GM13976 (cell line): ENCODE measurements at places on chromosomes 5 and 9.

GRCh38 chr5:139262742-139263445 lies 30.6 kb upstream of the MATR3 start:
- peak; percentile 78 for DNase-seq

- no peak for DNase-seq
Observed at GRCh38 chr5:175133185-175133584, 310.8 kb downstream of the DRD1 start.

- no peak for DNase-seq
Observed at GRCh38 chr5:88732181-88732633, 150.8 kb downstream of the MEF2C start.

DNA sequence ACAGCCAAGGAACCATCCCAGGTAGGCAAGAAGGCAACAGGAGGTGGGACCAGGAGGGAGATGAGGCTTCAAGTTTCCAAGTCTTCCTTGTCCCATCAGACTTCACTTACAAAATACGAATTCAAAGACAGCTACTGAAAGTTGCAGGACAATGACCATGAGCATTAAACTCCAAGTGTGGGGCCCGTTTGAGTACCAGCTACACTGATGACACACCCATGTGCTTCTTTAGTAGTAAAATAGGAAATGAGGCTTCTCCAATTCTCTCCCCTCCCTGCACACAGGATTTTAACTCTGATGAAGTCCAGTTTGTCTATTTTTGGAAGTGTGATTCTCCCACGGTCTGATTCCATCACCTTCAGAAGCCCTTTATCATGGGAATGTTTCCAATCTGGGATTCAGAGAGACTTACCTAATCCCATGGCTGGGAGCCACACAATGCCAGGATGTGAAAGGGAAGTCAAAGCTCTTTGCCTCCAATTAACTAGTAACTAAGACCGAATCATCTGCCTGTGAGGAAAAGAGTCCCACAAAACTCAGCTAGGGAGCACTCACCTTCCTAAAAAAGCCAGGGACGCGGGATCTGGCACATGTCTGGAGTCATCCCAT lies 222.8 kb upstream of the MSX2 start:
- no peak for DNase-seq

DNA sequence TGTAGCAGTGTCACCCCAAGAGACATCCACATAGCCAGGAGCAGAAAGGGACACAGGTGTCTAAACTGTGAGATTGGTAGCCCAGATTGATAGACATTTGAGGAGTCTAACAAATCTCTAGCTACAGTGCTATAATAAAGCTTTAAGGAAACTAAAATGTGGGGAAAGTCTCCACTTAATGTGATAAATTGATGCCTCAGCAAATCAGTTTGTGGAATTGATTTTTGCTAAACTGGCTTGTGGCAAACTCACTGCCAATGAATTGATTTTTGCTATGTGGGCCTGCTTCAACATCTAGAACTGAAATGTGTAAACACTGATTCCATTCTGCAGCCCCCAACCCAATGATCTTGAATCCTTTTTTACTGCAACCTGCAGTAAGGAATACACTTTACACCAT lies 16.8 kb upstream of the MAP3K1 start:
- DNase-seq, result no peak

DNA sequence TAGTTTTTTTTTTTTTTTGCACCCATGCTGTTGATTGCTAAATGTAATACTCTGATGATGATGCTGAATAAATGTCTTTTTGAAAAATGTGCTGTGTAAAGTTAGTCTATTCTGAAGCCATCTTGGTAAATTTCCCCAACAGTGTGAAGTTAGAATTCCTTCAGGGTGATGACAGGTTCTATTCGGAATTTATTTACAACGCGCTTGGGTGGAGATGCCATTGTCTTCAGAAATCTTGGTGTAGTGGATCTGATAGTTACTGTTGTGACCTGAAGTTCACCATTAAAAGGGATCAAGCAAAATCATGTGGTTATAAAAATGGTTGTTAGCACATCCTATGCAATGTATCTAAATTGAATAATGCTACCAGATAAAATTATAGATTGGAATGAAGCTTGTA lies 36.3 kb upstream of the DMRT1 start:
- no peak for DNase-seq

GRCh38 chr9:91914404-91914803 lies 35.6 kb downstream of the ROR2 start:
- no peak for DNase-seq

DNA sequence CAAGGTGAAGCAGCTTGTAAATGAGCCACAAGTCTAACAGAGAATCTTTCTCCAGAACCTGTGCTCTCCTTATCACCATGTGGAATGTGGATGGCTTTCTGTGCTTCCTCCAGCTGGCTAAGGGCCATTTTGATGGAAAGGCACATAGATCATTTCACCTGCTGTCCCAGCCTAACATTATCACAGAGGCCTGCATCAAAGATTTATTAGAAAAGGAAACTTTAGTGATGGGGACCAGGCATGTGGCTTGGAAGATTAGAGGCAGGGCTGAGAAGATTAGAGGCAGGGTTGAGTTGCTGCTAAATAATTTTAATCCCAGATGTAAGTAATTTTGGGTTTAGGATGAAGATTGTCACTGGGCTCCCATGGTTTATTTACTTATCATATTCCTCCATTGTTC lies 6.3 kb downstream of the SPEF2 start:
- DNase-seq, result no peak

- DNase-seq, result no peak
Observed at GRCh38 chr5:159128070-159128541, 28.4 kb upstream of the EBF1 start.

GRCh38 chr5:147098233-147098790 lies 136.5 kb upstream of the STK32A start:
- DNase-seq, result peak; percentile 15

GRCh38 chr9:85038824-85039608 lies 369.5 kb downstream of the NTRK2 start:
- DNase-seq, result no peak

- DNase-seq, result no peak
Observed at GRCh38 chr5:128036950-128037349, 46.6 kb upstream of the SLC12A2 start.

DNA sequence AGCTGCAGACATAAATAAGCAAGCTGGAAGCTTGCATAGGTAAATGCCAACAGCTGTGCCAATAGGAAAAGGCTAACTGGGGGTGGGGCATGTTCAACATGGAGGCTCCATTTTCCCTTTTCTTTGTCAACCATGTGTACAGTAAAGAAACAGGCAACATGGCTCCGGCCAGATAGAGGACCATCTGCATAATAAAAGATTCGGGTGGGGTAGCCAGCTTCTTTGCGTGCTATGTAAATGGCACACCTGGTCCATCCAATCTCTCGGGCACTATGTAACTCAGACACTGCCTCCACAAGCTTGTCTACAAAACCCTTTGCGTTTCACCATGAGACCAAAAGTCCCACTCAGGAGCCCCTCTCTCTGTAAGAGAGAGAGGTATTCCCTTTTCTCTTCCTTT lies 41.7 kb upstream of the DENND4C start:
- no peak for DNase-seq

DNA sequence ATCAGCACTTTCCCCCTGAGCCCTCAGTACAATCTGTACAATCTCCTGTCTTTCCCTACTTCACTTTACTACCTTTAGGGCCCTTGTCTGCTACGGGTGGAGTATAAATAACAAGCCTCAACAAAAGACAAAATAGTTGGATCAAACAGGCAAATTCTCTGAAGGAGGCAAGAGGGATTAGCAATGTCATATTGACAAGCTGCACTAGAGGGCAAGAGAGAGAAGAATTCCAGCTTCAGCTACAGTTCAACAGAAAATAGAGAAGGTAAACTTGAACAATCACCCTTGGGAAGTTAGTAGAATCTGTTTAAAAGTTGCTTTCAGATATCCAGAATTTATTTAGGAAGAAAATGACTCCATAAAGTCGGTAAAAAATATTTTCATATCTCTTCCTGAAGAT lies 68.4 kb upstream of the IZUMO3 start:
- no peak for DNase-seq

GRCh38 chr5:134070725-134071613 lies 43.5 kb upstream of the TCF7 start:
- DNase-seq, result peak; percentile 70

DNA sequence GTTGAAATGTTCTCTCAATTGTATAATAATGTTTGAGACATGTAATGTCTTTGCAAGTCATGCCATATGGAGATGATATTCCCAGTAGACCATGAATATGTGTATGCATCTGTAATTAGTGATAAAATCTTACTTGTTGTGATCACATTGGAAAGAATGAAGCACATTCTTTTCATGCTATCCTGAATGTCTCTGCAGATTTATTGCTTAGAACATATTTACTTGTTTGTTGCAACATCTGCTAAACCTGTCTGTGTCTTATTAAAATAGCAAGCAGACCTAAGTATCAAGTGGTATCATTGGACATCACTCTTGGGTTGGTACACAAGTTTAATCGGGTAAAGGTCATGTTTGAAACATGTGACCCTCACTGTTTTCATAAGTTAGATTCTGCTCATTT lies 265.5 kb upstream of the CD180 start:
- no peak for DNase-seq

- DNase-seq, result no peak
Observed at GRCh38 chr5:175707751-175708375, 50.0 kb downstream of the HRH2 start.

DNA sequence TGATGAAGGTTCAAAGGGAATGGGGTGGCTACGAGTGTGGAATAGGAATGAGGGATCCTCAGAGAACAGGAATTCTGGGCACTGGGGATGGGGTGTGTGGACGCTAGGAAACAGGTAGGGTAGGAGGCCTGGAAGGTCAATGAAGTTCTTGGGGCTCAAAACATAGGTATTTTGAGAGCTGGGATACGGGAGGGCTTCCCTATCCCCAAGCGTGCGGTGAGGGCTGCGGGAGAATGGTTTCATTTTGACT lies 718 bp downstream of the QSOX2 start:
- no peak for DNase-seq

DNA sequence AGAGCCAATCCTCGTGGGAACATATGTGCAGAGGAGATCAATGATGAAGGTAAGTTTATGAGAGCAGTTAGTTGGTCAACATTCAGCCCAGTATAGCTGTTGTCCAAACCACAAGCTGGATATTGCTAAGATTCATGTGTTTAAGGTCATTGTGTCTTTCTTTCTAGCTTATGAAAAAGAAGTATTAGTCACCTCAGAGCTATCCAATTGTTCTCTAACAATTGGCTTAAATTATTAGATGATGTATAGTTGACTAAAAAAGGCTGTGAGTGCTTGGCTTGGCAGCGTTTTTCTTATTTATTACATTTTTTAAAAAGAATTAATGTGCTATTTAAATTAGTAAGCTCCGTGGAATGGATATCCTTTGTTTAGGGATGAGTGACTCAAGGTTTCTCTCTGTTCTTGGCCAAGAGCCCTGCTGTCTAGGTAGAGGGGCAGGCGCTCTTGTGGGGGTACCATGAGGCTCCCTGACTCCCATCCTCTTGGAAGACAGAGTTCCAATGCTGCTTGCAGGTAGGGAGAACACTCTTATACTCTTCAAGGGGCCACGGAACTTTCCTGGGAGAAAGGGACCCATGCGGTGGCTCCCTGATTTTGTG lies 487.4 kb downstream of the IRX1 start:
- DNase-seq, result no peak

- no peak for DNase-seq
Observed at GRCh38 chr9:72817413-72817812, 135.4 kb downstream of the ALDH1A1 start.

- DNase-seq, result no peak
Observed at GRCh38 chr9:131218370-131218769, 57.9 kb downstream of the FAM78A start.

- DNase-seq, result peak; percentile 49
Observed at GRCh38 chr5:93583768-93584595, 960 bp downstream of the NR2F1 start.

DNA sequence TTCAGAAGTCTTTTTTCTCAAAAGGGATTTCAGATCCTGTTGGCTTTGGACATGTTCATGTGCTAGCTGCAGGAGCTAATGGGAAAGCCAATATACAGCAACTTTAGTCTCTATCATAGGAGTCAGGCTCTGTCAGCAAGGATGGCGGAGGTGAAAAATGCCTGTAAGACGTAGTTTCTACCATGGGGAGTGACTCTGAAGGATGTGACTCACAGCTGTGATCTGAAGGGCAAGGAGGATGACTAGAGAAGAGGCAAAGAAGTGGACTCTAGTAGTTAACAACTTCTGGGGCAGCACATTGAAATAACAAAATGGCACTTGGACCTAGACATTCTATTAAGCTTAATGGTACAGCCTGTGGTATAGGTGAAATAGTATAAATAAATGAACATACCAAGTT lies 3.1 kb upstream of the NDUFS4 start:
- DNase-seq, result no peak

DNA sequence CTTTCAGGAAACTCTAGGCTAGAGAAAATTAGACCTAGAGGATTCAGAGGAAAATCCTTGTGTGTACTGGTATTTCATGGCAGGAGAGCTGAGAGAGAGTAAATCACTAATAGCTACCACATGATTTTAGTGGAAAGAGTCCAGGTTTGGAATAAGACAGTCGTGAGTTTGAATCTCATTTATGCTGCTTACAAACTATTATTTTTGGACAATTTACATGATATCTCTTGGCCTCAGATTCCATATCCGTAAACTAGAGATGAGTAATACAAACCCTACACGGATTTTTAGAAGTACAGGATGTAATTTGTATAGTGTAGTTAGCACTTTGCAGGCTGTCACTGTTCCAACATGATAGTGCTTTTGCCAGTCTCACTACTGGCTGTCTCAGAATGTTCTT lies 2.7 kb downstream of the IL31RA start:
- no peak for DNase-seq

- no peak for DNase-seq
Observed at GRCh38 chr9:86408121-86408520, 53.9 kb upstream of the TUT7 start.

GRCh38 chr9:2192356-2192979 lies 177.3 kb downstream of the SMARCA2 start:
- no peak for DNase-seq
